ENCODE measurements at places on chromosomes 13 and 19. TPM values are rescaled to one million over a fixed set of nuclear protein-coding genes. Genes with fewer than 3 reads are reported as not detected.

The CYP2F1 gene
- 0.10 TPM for total RNA-seq

The NALCN gene
- total RNA-seq, result not detected

The CASP14 gene
- total RNA-seq, result not detected

The ZNF709 gene
- total RNA-seq, result 3.0 TPM

The CYP4F2 gene
- total RNA-seq, result not detected

The CACNG7 gene
- total RNA-seq, result not detected

The VSTM1 gene
- 12.4 TPM for total RNA-seq

The ZNF66 gene
- 5.6 TPM for total RNA-seq

The CYP4F11 gene
- total RNA-seq, result not detected

The CEACAM20 gene
- total RNA-seq, result not detected

The TARM1 gene
- 0.21 TPM for total RNA-seq

The CLEC17A gene
- 1.6 TPM for total RNA-seq

The HSH2D gene
- total RNA-seq, result 32.2 TPM

The CALR3 gene
- total RNA-seq, result not detected

The ARHGAP45 gene
- total RNA-seq, result 261 TPM

The IGFL4 gene
- 0.10 TPM for total RNA-seq

The FBXO27 gene
- not detected for total RNA-seq

The CPB2 gene
- total RNA-seq, result not detected

The ZFP14 gene
- total RNA-seq, result 4.4 TPM

The GPR108 gene
- 43.9 TPM for total RNA-seq

The P2RY11 gene
- total RNA-seq, result 8.3 TPM

The CCDC61 gene
- 0.94 TPM for total RNA-seq

The PCP2 gene
- 0.63 TPM for total RNA-seq

The KLK4 gene
- 0.21 TPM for total RNA-seq

The PTGIR gene
- total RNA-seq, result 5.8 TPM

The BCKDHA gene
- total RNA-seq, result 30.2 TPM

The GJA3 gene
- under 0.01 TPM for total RNA-seq

The COG6 gene
- 10.1 TPM for total RNA-seq

The TEX101 gene
- total RNA-seq, result 0.10 TPM

The NKPD1 gene
- 0.84 TPM for total RNA-seq

The PTH2 gene
- not detected for total RNA-seq

The PIK3R2 gene
- 3.7 TPM for total RNA-seq

The OCEL1 gene
- 2.1 TPM for total RNA-seq

The GNA15 gene
- total RNA-seq, result 48.3 TPM

The TSSK6 gene
- total RNA-seq, result 6.3 TPM

The C13orf42 gene
- total RNA-seq, result not detected

The ZSCAN18 gene
- 27.3 TPM for total RNA-seq

The N4BP2L1 gene
- total RNA-seq, result 45.2 TPM

The ARRDC2 gene
- total RNA-seq, result 123 TPM

The SLITRK6 gene
- total RNA-seq, result under 0.01 TPM

The CLIP3 gene
- total RNA-seq, result 0.10 TPM

The MADCAM1 gene
- not detected for total RNA-seq

The KCNK6 gene
- total RNA-seq, result 3.8 TPM

The CERS1 gene
- not detected for total RNA-seq

The LYPD5 gene
- not detected for total RNA-seq
